ENCODE measurements at places on chromosomes 5 and 9.

GRCh38 chr5:4089087-4089486 lies 493.5 kb downstream of the IRX1 start:
- no peak for DNase-seq

DNA sequence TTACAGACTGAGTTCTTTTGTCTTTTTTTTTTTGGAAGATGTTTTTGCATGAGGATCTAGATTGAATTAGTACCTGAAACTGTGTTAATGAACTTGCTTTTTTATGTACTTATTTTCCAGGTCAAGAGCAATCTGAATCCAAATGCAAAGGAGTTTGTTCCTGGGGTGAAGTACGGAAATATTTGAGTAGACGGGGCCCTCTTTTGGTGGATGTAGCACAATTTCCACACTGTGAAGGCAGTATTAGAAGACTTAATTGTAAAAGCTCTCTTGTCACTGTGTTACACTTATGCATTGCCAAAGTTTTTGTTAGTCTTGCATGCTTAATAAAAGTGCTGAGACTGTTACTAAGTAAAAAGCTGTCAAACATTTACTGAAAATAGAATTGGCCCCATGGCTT lies 14.5 kb downstream of the SLC23A1 start:
- DNase-seq, result no peak

GRCh38 chr5:35456506-35456905 lies 161.2 kb upstream of the SPEF2 start:
- DNase-seq, result no peak

DNA sequence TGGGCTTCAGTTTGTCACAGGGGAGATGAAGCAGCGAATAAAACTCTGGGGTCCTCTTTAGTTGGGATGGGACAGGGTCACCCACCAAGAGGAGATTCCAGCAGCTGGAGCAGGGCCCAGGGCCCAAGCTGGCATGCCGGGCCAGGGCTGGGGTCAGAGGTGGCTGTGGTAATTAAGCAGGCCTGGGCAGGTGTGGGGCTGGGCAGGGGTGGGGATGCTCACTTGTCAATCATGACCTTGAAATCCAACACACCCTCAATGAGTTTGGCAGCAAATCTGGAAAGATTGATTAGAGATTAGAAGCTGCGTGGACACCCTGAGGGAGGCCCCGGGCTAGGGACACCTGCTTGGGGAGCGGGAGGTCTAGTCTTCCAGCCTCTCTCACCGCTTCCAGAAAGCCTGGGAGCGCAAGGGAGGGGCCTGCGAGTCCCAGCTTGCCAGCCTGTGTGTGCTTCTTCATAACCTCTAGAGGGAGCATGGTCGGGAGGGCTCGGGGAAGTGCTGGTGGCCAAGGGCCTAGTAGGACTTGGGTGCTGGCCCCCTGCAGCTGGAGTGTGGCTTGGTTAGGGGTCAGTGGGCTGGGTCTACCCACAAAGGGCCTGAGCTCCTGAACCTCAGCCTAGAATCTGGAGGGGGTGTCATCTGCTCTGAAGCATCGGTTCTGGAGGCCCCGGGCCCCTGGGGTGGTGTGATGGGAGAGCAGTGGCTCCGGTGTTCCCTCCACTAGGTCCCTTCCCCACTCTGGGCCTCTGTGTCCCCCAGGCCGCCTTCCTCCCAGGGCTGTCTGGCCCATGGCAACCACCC lies 7.6 kb downstream of the CRAT start:
- DNase-seq, result no peak

DNA sequence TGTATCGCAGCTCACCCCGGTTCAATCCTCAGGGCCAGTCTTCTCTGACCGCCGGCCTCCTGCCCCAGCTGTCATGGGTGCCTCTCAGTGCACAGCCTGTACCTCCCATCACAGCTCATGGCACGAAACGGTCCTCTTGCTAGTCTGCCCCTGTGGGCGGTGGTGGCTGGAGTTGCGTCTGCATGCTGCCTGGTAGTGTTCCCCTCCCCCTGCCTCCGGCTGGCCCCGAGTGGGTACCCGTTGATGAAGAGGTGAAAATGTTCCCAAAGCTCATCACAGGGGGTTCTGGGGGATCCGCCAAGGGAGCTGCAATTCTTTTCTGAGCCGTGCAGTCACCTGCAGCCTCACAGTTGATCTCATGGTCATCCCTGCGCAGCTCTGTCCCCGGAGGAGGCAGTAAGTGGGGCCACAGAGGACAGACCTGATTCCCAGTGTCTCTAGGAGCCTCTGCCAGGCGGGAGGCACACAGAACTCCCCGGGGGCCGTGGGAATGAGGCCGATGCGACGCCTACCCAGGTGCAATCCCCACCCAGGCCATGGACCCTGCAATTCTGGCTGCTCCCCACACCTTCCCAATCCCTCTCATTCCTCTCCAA lies 34.7 kb upstream of the FIBCD1 start:
- DNase-seq, result no peak

GRCh38 chr9:2340046-2340760 lies 281.4 kb upstream of the VLDLR start:
- no peak for DNase-seq

DNA sequence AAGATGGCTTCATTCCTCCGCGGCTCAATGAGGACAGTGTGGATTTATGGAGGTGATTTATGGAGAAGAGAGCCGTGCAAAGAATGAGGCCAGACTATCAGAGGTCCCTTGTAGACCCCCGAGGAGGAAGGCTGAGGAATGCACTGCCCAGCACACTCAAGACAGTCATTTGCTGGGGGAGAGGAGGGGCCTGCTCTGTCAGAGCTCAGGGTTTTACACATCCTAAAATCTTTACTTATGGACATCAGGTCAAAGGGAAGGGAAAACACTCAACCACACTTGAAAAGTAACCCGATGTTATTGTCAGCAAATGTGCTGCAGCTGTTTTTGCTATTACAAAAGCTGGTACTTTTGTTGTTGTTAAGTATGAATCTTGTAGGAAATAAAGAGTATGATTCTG lies 289.5 kb downstream of the SLIT3 start:
- no peak for DNase-seq

DNA sequence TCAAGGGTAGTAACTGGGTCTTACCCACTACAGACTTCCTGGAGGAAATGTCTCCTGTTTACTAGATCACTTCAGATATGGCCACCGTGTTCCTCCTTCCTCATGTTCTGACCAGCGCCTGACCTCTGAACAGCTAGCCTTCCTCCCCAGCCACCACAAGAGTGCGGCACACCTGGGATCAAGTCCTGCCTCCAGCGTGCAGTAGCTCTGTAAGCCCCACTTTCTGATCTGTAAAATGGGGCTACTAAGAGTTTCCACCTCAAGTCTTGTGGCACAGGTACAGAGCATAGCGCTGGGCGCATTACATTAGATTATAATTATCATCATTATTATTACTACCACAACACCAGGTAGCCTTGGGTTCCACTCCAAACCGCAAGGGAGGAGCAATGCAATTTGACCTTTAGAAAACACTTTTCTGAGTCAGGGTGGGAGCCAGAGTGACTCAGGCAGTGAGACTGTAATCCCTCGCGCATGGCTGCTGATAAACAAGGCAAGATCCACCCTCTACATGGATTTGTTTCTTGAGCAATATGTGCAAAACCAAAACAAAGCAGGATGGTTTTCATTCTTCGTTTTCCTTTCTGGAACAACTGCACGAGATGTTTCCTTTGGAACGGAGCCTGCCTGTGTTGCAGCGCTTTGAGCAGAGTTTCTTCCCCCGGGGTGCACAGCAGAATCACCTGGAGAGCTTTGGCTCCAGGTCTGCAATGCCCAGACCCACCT lies 65.0 kb upstream of the ANGPTL2 start:
- peak; percentile 97 for DNase-seq

- DNase-seq, result no peak
Observed at GRCh38 chr9:13284011-13284410, 4.5 kb upstream of the MPDZ start.

DNA sequence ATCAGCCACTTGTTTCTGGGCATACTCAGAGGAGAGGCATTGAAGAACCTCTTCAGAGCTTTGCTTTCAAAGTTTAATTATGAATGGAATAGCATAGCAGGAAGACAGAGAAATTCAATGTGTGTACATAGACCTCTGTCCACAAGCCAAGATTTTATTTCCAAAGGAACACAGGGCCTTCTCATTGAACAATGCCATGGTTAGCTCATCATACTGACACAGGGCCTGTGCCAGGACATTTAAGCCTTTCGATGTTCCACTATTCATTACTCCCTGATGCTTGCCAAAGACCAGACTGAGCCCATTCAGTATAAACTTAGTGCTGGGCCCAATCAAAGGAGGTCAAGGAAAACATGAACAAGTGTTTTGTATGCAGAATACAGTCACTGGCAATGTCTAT lies 280.8 kb downstream of the FBXL17 start:
- DNase-seq, result no peak

GRCh38 chr9:11686733-11687132 lies 1006.5 kb upstream of the TYRP1 start:
- no peak for DNase-seq

GRCh38 chr9:136105398-136106135 lies 10.5 kb upstream of the NACC2 start:
- no peak for DNase-seq

All from AG04450 (cell line).